Cortex of kidney (tissue), 1 donor: ENCODE measurements at places on chromosomes 4 and X.

DNA sequence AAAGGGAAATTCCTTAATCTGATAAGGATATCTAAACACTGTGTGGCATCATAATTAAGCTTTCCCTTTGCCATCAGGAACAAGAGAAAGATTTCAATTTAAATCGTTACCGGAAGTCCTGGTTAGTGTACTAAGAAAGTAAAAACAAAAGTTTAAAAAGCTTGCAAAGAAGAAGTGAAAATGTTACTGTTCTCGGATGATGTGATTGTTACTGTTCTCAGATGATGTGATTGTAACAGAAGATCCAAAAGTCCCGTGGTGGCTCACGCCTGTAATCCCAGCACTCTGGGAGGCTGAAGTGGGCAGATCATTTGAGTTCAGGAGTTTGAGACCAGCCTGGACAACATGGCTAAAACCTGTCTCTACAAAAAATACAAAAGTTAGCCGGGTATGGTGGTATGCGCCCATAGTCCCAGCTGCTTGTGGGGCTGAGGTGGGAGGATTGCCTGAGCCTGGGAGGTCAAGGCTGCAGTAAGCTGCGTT, 62.5 kb downstream of the RGS12 start:
- no peak for DNase-seq

DNA sequence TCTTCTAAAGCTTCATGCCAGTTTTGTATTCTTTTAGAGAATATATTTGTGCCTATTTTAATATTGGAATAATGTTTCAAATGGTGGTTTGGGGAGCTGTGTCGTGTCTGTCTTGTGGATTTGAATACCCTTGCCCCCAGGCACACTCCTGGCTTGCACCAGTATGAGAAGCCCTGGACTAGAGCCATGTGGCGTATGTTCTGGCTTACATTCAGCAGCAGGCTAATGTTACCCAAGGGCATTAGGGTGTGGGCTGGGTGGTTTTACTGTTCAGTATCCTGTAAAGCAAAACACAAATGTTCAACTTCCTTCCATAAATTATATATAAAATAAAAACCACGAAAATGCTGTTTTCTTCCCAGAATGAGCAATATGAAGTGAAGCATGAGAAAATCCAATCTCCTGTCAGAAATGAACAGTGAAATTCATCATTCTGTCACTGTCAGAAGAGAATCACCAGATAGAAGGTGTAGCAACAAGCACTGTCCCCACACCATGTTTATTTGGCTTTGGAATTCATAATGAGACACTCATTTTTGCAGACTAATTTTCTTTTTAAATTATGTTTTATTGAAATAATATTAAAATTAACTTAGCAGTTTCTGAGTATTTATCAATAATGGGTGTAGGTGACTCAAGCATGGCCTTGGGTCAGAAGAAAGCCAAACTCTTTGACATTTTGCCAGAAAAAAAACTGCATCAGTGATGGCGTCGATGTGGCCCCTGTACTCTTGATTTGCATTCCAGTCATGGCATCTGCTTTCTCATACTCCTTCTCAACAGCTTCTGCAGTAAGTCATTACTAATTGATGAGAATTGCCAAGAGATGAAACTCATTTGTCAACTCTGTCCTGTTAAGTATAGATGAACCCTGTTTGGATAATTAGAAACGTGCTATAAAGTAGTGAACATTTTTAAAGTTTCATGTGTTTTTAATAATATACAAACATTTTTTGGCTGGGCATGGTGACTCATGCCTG, 43.8 kb downstream of the WWC2 start:
- no peak for DNase-seq

- DNase-seq = no peak
These were observed 257.7 kb upstream of the SPOCK3 start for GRCh38 chr4:167492007-167492406.

- no peak for DNase-seq
These were observed 74.5 kb upstream of the BOD1L1 start for GRCh38 chr4:13701937-13702446.

DNA sequence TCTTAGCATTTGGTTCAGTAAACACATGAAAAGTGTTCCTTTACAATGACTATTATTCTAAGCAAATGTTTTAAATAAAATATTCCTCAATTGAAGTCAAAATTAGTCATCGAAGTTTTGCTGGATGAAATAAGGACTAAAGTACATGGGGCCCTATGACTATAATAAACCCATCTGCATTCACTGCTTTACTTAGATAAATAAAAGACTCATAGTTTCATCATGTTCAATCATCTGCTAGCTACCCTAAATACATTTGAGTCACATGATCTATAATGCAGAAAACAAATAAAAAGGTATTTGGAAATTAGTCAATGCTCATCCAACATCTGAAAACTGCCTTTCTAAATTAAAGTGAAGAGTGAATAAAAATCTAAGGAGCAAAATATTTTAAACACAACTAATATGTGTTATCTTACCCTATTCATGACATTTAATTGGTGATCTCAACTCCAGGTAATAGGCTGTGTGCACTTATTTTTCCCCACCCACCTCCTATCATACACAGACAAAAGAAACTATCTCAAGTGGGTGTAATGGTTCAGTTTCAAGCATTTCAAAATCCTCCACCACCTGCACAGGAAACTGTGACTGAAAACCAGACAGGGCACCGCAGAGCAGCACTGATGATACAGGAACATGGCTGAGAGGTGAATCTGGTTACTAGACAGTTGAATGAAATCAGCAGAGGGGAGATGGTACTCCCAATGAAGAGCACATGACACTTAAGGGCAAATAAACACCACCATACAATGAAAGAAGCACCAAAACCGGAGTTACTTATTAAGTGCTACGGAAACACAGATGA, 78.6 kb downstream of the CAMK2D start:
- no peak for DNase-seq

GRCh38 chr4:124974152-124974551, 261.6 kb upstream of the ANKRD50 start:
- DNase-seq = no peak

DNA sequence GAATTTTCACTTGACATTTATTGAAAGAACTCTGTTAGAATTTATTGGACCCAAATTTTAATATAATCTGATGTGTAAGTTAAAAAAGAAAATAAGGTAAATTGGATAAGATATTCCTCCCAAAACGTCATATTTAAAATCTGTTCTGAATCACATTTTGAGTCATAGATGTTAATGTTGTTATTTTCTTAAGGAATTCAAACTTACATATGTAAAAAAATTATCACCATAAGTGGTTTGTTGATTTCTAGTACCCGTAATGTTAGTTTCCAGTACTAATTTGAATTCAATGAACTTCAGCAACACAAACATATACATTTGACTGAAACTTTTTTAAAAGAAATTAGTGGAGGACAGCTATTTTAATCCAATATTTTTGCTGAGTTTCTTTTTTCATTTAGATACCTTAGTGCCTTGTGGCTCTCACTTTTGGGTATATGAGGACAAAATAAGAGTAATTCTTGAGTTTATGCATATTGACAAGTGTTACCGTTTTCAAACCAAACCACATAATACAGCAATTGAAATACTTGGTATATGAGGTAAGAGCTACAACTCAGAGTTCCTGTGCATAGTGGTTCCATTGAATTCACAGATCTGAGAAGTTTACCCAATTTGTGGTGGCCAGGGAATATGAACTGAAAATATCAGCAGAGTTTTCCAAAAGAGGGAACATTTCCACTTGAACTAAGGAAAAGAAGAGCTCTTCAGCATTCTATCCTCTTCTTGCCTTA, 71.8 kb downstream of the C4orf46 start:
- DNase-seq = no peak

- no peak for DNase-seq
These were observed 341.4 kb upstream of the INTU start for GRCh38 chr4:127291316-127291715.

GRCh38 chrX:103170216-103170615, 44.7 kb upstream of the BEX4 start:
- no peak for DNase-seq

DNA sequence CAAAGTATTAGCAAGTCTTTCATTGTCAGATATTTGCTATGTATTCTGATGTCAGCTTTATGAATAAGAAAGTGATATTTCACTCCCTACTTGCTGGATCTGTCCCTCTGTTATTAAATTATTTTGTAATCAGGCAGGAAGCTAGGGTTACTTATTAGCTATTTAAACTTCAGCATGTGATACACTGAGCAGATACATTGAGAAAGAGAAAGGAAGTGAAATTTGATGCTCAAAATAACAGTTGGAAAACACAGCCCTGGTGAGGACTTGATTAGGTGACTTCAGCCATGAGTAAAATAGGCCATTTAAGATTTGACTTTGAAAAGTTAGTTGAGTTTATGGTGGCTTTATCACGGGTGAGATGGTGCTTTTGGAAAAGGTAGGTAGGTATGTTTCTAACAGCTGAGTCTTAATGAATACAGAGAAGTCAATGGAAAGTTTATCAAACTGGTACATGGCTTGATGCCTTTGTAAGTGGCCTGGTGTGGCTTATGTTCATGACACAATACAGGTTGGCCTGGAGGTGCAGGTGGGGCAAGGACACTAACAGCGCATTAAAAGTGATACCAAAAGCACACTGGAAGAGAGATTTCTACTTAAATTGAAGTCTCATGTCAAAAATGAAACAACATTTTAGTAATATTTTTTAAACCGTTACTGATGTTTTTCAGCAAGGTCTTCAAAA, 321.2 kb upstream of the SPOCK3 start:
- DNase-seq = no peak

- no peak for DNase-seq
These were observed 20.8 kb downstream of the GAK start for GRCh38 chr4:911221-911751.

DNA sequence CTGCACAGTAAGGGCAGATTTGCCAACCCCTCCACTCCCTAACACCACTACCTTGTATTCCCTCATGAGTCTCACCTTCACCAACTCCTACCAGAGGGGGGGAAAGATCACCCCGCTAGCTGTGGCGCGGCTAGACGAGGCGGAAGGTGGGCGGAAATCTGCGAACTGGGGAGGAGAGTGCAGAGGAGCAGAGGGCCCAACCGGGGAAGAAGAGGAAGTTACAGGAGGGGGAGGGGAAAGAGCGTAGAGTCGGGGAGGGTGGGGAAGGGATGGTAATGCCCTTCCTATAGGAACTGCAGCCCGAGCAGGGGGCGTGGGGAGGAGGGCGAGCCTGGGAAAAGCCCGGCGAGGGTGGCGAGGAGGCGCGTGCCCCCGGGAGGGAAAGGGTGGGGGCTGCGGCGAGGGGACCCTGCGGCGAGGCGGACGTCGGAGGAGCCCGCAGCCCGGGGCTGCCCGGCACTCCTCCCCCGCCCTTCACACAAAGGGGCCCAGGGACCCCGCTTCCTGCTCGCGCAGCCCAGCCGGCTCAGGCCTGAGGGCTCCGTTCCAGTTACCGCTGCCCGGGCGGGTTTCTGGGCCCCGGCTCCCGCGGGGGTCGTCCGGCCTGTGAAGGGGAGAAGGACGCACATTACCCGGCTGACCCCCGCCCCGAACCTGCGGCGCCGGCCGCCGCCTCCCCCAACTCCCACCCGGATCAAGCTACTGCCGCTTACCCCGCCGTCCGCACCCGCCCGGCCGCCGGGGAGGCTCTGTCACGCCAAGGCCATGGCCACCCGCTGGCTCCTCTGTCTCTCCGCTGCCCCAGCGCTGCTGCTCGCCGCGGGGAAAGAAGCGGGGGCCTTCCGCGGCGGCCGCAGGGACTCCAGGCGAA, 1.8 kb downstream of the RAP2C start:
- DNase-seq = no peak

- no peak for DNase-seq
These were observed 85.7 kb upstream of the PTPN13 start for GRCh38 chr4:86508436-86508835.

GRCh38 chr4:55830716-55831115, 11.1 kb downstream of the EXOC1L start:
- DNase-seq = no peak

DNA sequence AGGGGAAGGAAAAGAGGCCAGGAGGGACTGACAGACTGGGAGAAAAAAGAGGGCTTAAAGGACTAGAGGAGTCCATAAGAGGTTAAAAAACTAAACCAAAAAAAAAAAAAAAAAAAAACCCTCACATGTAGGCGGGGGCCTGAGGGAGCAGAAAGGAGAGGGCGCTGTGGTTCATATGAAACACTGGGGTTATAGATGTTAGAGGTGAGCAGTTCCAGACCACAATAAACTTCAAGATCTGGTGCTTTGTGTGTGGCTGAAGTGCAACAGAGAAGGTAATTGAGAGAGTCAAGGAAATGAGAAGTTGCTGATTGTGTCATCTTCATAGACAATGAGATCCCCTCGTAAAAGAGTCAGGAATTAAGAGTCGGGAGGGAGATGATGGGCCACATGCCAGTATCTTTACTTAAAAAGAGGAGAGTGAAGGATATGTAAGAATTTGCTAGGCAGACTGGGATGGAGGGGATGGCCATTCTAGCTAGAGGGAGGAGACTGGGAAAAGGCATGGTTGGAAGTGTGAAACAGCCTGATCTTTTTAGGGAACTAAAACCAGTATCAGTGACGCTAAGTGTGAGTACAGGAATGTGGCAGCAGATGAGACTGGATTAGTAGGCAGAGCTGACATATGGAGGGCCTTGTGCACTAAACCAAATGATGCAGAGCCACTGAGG, 18.4 kb upstream of the OGT start:
- no peak for DNase-seq

DNA sequence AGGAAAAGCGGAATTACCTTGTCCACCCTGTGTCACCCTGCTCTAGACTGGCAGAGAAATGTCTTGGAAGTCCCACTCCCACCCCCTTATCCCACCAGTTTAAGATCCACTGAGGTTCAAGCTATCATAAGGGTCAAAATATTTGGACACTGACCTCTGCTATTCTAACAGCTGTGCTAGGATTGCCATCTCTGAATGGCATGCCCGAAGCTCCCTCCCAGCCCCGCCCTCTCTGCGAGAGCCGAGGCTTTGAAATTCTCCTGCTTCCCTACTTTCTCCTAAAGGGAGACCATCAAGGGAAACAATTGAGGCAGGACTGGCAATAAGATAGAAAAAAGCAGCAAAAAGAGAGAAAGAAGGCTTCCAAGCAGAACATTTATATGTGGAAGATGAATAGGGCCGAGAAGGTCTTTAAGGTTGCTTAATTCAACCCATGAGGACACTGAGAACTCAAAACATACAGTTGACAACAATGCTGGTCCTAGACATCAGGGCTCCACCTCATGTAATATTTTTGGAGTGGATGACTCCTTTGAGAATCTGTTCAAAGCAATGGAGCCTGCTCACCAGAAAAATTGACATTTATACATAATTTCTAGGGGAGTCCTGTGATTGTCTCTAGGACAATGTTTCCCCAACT, 338.7 kb upstream of the F9 start:
- DNase-seq = no peak

DNA sequence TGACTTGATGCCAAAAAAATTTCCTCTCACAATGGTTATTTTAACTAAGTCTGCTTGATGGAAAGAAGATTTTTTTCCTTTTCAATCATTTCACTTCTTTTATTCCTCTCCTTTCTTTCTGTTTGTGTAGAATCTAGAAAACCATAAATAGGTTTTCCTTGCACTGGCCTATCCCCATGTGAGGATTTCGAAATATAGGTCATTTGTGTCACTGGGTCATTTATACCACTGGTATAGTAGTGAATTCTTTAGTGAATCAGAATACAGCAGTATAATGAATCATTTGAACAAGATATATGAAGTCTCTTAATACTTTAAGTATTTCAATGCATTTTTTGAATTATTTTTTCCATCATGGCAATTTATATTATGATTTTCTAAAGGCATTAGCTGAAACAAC, 26.6 kb downstream of the PCDH7 start:
- no peak for DNase-seq
